ENCODE measurements at places on chromosomes 3 and 15. TPM values are rescaled to one million over a fixed set of nuclear protein-coding genes. Genes with fewer than 3 reads are reported as not detected.

CAPN3 gene
- 0.43 TPM for total RNA-seq

GRCh38 chr15:74403588-74403919 is 30.2 kb downstream of the SEMA7A start:
- DNase-seq, result no peak

DNA sequence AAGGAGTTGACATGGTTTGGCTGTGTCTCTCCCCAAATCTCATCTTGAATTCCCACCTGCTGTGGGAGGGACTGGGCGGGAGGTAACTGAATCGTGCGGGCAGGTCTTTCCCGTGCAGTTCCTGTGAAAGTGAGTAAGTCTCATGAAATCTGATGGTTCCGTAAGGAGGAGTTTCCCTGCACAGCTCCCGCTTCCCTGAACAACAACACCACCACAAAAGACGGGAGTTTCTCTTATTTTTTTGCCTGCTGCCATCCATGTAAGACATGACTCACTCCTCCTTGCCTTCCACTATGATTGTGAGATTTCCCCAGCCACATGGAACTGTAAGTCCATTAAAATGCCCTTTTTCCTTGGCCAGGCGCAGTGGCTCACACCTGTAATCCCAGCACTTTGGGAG is 22.7 kb downstream of the XXYLT1 start:
- DNase-seq, result no peak

GRCh38 chr3:82715091-82715856 is 953.8 kb upstream of the GBE1 start:
- no peak for DNase-seq

- no peak for DNase-seq
Measured at GRCh38 chr3:192161661-192162060, 565.7 kb downstream of the FGF12 start.

Data from epithelial cell of proximal tubule (primary cell).